T-helper 2 cell (primary cell): ENCODE measurements at places on chromosomes 5 and 9.
A peak's percentile ranks its signal among the peaks of the same experiment; 100 is the strongest.

GRCh38 chr5:73895471-73895870, 269.5 kb downstream of the ARHGEF28 start:
- no peak for DNase-seq

DNA sequence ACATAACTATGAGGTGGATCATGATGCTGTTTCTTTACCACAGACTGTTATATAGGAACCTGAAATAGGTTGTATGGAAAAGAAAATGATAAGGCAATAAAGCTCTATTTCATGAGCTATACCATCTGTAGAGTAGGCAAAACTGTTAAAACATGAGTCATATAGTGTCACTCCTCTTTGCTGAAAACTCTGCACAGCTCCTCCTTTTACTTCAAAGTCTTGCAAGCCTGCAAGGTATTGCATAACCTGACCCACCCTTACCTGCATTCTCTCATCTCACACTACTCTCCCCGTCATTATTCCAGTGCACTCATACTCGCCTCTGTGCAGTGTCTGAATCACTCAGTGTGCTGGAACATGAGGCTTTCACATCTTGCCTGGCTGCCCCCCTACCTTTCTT, 790.1 kb downstream of the EFNA5 start:
- no peak for DNase-seq

- DNase-seq = no peak
Observed at GRCh38 chr5:72841756-72842535, 25.5 kb downstream of the TNPO1 start.

DNA sequence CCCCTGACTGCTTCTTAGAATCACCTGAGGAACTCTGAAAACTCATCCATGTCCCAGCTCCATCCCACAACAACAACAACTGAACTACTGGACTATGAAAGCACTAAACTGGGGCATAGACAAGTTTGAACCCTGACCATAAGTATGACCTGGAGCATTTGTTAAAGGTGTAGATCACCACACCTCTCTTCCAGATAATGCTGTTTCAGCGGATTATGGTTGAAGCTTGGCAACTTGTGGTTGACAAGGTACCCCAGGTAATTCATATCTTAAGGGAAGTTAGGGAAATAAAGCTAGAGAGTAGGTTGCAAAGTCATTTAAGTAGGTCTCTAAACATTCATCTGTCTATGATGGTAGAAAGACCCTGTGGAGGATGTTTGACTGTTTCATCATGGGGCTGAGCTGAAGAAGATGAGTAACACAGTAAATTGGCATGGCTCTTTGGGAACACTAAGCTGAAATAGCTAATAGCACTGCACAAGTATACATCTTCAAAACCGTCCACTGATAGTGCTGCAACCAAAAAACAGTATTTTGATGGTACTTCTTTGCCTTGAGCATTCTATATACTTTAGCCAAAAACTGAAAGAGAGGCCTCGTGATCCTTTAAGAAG, 80.2 kb downstream of the TMEM174 start:
- DNase-seq = no peak

- DNase-seq = no peak
Observed at GRCh38 chr5:89513299-89514044, 630.5 kb upstream of the MEF2C start.

DNA sequence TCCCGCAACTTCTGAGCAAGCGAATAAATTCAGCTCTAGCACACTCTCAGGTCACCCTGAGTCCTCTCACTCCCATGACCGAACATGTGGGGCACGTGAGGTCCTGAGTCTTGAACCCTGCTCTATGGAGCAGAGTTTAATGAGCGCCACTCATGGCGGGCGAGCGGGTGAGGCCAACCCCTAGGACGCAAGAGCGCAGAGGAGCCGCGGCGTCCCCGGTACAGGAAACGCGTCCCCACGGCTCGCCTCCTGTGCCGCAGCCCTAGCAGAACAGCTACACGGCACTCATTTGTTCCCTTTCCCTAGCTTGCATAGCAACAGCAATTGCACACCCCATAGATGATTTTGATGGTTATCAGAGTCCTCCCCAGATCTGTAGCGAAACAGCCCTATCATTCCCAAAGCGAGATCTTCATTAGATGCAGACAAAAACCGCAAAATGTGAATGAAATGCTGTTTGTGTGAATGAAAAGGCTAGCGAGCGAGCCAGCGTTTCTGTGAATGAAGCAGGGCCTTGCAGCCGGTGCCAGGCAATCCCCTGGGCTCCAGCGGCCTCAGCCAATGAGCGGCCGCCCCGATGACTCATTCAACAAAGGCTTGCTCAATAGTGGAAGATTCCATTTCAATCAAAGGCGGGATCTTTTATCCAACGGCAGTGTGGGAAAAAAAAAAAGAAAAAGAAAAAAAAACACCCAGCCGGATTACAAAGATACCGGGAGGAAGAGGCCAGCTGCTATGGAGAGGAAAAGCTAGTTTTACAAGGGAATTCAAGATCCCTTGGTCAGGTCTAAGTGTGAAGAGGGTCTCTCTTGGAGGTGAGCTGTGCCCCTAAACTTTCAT, 1.5 kb upstream of the SHC3 start:
- DNase-seq = no peak

GRCh38 chr5:41817625-41818301, 52.5 kb downstream of the OXCT1 start:
- peak; percentile 17 for DNase-seq

GRCh38 chr5:143714629-143715028, 97.3 kb upstream of the HMHB1 start:
- no peak for DNase-seq

GRCh38 chr5:57499262-57500050, 16.8 kb upstream of the ACTBL2 start:
- DNase-seq = no peak

DNA sequence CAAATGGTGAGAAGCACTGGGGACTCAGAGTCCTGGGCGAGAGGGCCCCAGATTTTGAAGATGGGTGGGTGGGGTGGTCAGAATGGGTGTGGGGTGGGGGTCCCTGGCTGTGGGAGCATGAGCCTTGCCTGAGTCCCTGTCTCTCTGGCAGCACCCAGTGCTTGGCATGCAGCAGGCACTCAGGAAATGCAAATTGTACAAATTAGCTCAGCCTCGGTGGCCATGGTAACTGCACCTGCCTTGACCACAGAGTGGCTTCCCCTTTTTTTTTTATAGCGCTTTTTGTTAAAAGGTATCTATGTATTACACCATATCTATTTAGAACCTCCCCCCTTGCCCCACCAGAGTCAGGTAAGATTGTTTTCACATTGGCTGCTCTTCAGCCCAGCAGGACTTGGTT, 19.2 kb upstream of the PITX1 start:
- DNase-seq = peak; percentile 24

DNA sequence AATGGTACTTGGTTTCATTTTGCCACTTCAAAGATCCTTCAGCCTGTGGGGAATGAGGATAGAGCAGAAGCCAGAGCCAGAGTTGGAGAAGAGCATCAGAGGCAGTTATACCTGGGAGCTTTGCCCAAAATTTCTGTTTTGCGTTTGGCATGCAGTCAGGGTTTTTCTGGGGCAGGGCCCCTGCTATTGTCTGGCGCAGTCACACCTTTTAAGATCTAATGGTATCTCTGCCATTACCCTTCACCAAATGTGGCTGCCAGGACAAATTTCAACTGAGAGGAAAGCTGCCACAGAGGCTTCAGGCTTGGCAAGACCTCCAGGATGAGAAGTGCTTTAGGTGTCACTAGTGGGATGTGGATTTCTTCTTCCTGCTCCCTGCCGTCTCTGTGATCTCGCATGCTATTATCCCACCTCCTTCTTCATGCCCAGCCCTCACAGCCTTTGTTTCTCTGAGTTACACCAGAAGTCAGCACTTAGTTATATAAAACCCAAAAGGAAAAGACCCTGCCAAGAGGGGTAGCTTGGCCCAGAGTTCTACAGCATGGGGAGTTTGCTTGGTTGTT, 357.0 kb downstream of the TLE4 start:
- no peak for DNase-seq

GRCh38 chr5:132662004-132662401, 4.0 kb downstream of the IL13 start:
- DNase-seq = no peak

- no peak for DNase-seq
Observed at GRCh38 chr9:107699231-107699630, 209.7 kb upstream of the KLF4 start.

DNA sequence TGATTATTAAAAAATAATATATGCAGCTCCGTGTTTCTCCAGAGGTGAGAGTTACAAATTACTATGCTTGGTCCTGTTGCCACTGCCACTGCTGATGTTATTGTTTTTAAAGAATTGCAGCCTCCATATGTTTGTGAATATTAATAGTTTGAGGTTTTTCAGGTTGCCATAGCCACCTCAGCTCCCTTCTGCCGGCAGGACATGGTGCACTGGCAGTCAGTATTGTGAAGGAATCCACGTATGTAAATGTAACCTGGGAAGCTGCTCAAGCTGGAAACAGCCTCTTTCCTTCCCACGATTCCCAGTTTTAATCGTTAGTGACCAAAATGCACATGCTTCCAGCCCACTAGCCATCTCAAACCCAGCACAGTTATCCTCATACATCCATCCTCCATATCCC, 184.4 kb upstream of the CCNG1 start:
- no peak for DNase-seq

DNA sequence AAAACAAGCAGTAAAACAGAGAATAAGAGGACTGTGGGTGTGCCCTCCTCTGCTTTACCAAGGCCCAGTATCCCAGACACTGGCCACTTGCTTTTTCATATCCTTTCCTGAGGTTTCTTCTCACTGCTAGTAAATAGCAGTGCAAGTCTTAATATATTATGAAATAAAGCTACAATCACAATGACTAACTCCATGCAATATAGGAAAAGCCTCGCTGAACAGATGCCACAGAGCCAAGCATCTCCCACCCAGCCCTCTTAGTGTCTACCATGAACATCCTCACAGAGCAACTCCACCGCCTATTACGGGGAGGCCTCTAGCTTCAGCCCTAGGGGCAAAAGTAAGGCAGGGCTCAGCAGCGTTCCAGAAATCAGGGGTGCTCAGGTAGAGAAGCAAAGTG, 130.7 kb upstream of the LHFPL2 start:
- DNase-seq = no peak

- DNase-seq = no peak
Observed at GRCh38 chr5:91339063-91339705, 43.9 kb downstream of the ARRDC3 start.

GRCh38 chr5:169880012-169880663, 100.2 kb downstream of the INSYN2B start:
- DNase-seq = no peak

GRCh38 chr9:135667463-135668001, 4.4 kb downstream of the LCN9 start:
- no peak for DNase-seq

DNA sequence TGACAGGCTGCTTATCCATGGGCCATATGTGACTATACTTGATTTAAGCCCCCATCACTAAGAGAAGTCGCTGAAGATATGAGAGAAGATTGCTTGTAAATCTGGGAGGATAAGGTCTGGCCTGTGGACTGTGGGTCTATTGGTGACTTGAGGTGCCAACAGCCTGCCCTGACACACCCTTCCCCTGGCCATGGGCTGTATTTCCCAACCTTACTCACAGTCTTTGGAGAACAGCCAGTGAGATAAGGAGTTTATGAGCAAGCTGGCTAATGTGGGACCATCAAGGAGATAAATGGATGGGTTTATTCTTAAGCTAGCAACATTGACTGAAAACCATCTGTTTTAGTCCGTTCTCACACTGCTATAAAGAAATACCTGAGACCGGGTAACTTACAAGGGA, 231.3 kb downstream of the ZSWIM6 start:
- no peak for DNase-seq

- no peak for DNase-seq
Observed at GRCh38 chr9:115461280-115461679, 343.3 kb upstream of the TNC start.

DNA sequence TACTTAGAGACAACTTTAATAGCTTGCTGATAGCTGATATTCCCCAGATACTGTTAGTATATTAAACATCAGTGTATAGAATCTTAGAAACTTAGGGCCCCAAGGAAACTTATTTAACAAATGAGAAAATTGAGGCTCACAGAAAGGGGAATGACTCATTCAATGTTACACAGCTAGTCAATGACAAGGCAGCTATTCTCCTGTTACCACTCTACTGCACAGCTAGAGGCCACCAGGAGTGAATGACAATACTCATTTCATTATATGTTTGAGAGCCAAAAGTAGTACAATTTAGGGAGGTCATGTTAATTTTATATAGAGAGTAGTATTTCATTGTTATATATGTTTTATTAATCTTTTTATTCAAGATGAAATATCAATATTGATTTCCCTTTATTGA, 33.2 kb upstream of the PCDHB1 start:
- no peak for DNase-seq

DNA sequence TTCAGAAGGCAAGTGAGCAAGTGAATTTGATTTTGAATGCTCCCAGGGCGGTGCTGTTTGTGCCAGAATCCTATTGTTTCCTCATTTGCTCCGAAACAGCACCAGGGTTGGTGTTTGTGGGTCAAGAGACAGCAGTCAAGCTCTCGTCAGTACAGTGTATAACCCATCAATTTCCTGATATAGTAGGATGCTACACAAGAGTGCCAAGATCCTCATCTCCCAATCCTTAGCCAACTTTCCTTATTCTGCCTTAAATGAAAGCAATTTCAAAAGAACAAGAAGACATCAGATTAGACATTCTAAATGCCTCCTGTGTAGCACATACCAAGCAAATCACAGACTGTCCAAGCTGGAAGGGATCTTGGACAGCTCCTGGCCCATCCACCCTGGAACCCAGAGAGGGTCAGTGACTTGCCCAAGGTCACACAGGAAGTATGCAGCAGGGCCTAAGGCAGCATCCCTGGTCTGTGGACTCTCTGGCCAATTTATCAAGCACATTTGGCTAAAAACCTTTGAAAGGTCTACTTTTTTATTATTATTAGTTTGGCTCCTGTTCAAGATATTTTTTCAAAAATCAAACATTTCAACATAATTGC, 4.5 kb downstream of the WHRN start:
- no peak for DNase-seq

- DNase-seq = no peak
Observed at GRCh38 chr9:73780916-73781315, 629.3 kb downstream of the ANXA1 start.

GRCh38 chr9:113355040-113355596, 5.8 kb downstream of the BSPRY start:
- DNase-seq = no peak

DNA sequence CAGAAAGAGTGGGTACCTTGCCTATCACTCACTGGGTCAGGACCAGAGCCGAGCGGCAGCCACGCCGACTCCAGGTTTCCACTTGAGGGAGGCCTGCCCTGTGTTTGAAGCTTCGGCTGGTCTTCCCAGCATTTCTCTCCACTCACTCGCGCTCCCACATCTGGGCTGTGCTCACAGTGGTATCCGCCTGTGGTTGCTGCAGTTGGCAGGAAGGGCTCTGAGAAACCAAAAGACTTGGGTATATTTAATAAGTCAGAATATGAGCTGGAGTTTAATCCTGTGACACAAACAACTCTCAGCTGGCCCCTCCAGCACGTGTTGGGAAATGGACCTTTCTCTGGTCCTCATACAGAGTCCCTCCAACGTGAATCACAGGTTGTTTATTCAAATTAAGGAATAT, 70.9 kb downstream of the SPRY4 start:
- DNase-seq = no peak

DNA sequence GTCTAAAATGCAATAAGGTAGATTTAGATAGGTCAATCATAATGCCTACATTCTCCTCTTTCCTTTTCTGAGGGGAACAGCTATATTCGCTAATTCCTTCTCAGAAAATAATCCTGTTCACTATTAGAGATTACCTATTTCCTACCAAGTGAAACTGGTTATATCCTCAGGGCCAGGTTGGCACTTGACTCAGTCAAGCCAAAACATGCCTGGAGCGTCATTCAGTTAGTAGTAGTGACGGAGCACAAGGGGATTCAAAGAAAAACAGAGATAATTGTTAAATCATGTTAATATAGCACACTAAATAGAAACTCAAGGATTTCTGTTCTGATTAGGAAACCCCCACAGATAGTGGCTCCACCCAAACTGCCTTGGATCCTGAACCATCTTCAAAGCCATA, 515.4 kb upstream of the PTPRD start:
- DNase-seq = no peak
